Mucosa of descending colon (tissue), 3 donors: ENCODE measurements at places on chromosomes 11 and 22. TPM values are rescaled to one million over a fixed set of nuclear protein-coding genes. Genes with fewer than 3 reads are reported as not detected.

DNA sequence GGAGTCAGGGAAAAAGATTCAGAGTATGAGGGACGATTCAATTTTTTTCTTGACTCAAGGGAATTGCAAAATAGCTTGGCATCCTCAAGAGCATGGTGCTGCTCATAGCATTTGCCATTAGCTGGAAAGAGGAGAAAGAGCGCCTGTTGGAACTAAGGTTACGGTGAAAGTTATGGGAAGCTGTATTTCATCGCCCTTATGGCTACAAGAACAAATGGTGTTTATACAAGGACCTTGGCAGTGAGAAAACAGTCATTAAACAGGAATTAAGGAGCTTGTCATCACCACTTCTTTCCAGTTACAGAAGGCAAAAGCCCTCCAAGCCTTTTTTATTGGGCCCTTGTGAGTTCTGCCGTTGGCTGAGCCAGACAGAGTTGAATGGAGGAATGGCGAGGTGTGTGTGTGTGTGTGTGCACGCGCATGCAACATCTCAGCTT is 74.2 kb downstream of the ALX4 start:
- DNase-seq: no peak

GRCh38 chr11:8006349-8006977 is 19.3 kb downstream of the EIF3F start:
- no peak for DNase-seq

DNA sequence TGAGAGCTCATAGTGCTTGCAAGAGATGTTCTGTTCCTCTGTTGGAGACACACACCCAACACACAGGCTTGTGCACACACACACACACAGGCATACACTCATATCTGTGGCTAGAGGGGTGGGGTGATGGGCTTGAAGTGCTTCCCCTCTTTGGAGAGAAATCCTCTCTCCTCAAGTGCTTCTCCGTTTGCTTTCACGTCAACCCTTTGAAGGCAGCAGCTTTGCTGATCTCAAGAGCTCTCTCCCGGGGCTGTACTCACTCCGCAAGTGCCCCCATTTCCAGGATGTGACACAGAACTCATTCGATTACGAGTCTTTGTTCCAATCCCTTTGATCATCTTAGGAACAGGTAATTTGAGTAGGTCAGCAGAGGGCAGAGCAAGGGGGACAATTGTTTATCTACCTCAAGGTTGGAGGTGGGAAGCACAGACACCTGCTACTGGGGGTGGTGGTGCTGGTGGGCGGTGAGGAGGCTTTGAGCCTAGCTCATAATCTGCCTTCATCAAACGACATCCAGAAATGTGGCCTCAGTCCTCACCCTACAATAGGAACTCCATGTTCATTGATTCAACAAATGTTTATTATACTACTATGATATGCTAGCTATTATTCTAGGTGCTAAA is 529.8 kb upstream of the CADM1 start:
- no peak for DNase-seq

DNA sequence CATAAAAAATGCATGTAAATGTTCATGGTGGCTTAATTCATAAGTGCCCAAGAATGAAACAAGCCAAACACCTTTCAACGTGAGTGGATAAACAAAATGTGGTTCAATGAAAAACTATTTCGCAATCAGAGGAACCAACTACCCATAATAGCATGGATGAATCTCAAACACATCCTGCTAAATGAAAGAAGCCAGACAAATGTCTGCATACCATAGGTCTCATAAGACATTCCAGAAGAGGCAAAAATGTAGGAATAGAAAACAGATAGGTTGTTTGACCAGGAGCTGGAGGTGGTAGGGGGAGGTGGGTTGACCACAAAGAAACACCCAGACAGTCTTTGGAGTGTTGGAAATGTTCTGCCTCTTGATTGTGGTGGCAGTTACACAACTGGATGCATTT is 13.2 kb upstream of the OSBPL5 start:
- DNase-seq: no peak

- DNase-seq: no peak
Measured at GRCh38 chr11:58949184-58949583, 9.9 kb downstream of the GLYATL1 start.

- no peak for DNase-seq
Measured at GRCh38 chr11:119797736-119798135, 68.7 kb upstream of the NECTIN1 start.

DNA sequence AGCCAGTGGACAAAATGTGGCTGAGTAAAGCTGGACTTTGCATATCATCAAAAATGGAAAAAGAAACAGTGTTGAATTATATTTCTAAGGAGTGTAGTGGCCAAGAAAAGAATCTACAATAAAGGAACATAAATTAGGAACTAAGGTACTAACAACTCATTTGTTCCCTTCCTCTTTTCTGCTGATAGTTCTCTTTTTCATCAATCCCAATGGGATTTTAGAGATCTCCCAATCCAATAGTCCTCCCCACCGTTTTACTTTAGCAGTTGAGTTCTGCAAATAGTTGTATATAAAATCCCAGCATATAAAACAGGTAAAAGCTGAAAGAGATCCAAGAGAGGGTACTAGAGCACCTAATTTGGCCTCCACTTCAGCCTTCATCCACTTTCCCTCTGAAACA is 2.0 kb downstream of the PRCP start:
- DNase-seq: no peak

- DNase-seq: no peak
Measured at GRCh38 chr11:100618914-100619313, 68.2 kb upstream of the ARHGAP42 start.

GRCh38 chr11:75454987-75455386 is 22.0 kb upstream of the KLHL35 start:
- DNase-seq: peak; percentile 46

GRCh38 chr22:23237841-23238240 is 57.5 kb downstream of the BCR start:
- DNase-seq: peak; percentile 20

DNA sequence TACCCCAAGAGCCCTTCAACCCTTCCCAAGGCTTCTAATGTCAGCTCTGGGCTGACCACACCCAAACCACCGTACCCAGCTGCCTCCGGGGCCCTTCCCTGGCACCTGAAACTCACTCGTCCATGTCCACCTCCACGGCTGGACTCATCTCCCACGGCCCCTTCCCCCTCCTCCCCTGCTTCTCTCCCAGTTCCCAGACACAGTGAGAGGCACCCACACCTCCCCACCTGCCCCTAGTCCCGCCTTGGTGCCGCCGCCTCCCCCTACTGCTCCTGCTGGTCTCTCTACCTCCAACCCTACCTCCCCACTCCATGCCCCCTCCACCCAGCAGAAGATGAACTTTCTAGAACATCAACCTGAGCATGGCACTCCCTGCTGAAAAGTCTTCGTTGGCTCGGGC is 39.5 kb downstream of the ELFN2 start:
- no peak for DNase-seq

DNA sequence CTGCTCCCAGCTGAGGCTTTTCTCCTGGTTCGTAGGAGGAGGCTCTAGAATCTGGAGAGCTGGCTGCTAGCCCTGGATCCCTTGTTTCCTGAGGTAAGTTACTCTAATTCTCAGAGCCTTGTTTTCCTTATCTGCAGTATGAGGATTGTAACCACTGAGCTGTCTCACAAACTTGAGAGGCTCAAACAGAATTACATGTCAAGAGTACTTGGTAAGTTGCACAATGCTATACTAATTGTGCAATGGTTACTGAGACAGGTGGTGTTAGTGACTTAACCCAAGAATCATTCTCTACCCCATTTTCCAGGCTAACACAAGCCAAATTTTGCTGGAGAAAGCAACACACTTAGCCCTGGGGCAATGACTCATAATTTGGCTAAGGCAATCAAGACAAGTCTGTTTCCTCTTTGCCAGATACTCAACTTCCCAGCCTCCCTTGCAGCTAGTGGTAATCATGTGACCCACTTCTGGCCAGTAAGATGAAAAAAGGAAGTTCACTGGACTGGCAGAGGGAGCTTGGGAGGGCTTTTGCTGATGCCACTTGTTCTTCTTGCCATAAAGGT is 348.0 kb downstream of the TENM4 start:
- DNase-seq: no peak

GRCh38 chr11:109858152-109858551 is 235.0 kb upstream of the ZC3H12C start:
- no peak for DNase-seq

GRCh38 chr11:134760299-134760698 is 348.3 kb upstream of the B3GAT1 start:
- DNase-seq: no peak

GRCh38 chr11:121586750-121587149 is 134.0 kb upstream of the SORL1-AS1 start:
- DNase-seq: peak; percentile 38

DNA sequence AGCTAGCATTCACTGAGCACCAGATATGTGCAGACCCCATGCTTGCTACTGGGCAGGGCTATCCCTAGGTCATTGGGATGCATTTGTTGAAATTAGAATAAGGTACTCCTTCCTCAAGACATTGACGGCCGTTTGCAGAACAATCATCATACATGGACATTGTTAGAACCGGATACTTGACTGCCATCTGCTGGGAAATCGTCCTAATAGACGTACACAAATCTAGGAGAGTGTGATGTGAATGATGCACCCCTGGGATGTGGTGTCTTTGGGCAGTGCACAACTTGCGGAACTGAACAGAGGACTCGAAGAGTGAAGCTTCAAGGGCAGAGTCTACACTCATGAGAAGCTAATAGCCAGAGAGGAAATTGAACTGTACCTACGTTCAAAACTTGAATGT is 35.9 kb downstream of the MYO18B start:
- peak; percentile 44 for DNase-seq

GRCh38 chr22:20450551-20450906 is 12.9 kb upstream of the SCARF2 start:
- DNase-seq: no peak

GRCh38 chr11:65448418-65449105 is 26.0 kb downstream of the NEAT1 start:
- DNase-seq: peak; percentile 57

DNA sequence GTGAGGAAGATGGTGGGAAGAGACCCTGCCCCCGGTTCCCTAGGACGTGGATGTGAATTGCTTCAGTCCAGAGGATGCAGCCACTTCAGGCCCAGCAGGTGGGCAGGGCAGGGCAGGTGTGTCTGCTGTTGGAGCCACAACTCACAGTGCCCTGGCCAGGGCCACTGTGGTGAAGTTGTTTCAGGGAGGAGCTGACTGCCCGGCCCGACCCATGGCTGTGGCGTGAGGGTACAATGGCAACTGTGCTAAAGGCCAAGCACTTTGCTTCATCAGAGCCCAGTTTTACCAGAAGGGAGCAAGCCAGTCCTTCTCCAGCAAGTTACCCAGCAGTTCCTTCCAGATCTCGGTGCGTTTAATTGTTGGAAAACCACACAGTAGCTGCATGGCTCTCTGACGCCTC is 1174.4 kb downstream of the BRD1 start:
- DNase-seq: no peak

DNA sequence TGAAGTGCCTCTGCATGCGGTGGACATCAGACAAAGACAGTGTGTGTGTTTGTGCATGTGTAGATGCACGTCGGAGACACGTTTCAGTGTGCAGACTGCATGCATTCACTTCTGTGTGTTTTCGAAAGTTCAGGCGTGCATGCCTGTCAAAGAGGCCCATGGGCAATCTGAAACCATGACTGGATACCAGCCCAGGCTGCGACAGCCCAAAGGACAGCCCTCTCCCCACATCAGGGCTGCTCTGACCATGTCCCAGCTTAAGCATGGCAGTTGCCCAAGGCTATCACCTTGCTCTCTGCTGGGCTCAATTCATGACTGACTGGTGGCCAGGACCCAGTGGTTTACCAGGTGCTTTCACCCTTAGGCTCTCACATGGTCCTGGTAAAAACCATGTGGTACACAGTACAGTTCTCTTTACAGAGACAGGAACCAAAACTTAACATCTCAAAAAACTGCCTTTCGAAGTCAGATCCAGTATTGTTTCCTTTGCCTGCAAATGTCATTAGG is 423.7 kb upstream of the CADM1 start:
- DNase-seq: no peak

Gene BET1L
- total RNA-seq: 59.9 TPM

Gene GTF2H1
- 43.3 TPM for total RNA-seq

Gene YPEL1
- total RNA-seq: 6.8 TPM

Gene PATZ1
- total RNA-seq: 16.9 TPM

Gene PHOX2A
- total RNA-seq: 0.60 TPM

Gene SCGB1D2
- total RNA-seq: not detected

Gene MS4A4A
- 20.2 TPM for total RNA-seq

Gene OR52N4
- total RNA-seq: not detected
